Esophagus squamous epithelium (tissue), 5 donors: ENCODE measurements at places on chromosomes 12 and 14.

- DNase-seq: no peak
These were observed 283.4 kb upstream of the ATP2B1 start for GRCh38 chr12:89991807-89992590.

GRCh38 chr12:12534166-12534866 lies 28.3 kb downstream of the DUSP16 start:
- no peak for DNase-seq

- no peak for DNase-seq
These were observed 7.6 kb upstream of the SMUG1 start for GRCh38 chr12:54196396-54196795.

GRCh38 chr12:3086729-3087323 lies 9.6 kb downstream of the TSPAN9 start:
- no peak for DNase-seq

DNA sequence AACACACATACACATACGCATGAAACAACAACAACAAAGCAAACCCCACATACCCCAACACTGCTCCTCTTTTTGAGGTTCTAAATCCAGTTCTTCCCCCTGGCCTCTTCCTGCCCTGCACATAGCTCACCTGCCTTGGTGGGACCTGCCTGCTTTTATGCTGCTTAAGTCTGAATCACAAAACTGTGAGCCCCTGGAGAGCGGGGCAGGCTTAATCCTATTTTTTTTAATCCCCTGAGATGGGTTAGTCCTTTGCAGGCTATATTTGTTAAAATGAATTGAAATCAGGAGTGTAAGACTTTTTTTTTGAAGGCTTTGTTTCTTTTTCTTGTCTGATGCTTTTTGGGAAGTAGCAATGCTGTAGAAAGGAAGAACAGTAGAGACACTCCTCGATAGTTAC lies 84.6 kb upstream of the MAX start:
- no peak for DNase-seq

DNA sequence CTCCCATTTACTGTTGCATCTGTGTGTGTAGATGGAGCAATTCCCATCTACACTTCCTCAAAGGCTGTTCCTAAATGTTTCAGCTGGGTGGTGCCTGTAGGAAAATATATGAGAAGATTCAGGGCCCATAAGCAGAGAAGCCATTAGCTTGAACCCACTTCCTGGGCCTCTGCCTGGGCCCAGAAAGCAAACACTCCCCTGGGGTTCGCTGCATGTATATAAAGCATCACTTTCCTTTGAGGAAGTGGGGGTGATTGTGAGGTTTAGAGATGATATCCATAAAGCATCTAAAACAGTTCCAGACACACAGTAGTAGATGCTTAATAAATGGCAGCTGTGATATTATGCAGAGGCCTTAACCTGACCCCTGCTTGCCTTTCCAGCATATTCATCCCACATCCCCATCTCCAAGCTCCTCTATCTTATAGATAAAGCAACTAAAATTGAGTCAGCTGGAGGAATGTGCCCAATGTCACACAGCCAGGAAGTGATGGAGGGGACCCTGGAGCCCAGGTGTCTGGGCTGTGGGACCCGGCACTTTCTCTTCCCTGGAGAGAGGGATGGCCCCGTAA lies 280.0 kb upstream of the CRY1 start:
- DNase-seq: no peak

DNA sequence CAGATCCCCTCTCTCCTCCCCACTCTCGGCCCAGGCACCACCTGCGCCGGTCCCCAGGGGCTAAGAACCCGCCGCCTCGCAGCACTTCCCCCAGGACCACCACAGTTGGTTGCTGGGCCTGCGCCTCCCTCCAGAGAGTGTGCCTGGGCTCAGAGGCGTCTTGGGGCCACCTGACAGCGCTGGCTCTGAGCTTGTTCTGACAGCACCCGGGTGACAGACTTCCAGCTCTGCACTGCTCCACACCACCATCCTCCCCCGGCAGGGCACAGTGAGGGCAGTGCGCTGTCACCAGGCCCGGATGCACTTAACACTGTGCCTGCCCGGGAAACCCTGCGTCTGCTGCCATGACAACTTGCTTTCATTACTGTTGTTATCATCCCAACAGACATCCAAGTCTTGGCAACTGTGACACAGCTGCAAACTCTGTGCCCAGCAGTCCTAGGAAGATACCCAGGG lies 6.6 kb downstream of the BRF1 start:
- no peak for DNase-seq
